ENCODE measurements at places on chromosomes 5 and 9.

- H3K4me1 ChIP-seq: peaks cover 2% of the 10 kb centered on the region
- peak overlapping the region; percentile 93 for H3K27ac ChIP-seq
- peak; percentile 53 for DNase-seq
- no peaks in the 10 kb centered on the region for H3K27me3 ChIP-seq
These were observed 568 bp downstream of the MACIR start for GRCh38 chr5:103258957-103259704.

DNA sequence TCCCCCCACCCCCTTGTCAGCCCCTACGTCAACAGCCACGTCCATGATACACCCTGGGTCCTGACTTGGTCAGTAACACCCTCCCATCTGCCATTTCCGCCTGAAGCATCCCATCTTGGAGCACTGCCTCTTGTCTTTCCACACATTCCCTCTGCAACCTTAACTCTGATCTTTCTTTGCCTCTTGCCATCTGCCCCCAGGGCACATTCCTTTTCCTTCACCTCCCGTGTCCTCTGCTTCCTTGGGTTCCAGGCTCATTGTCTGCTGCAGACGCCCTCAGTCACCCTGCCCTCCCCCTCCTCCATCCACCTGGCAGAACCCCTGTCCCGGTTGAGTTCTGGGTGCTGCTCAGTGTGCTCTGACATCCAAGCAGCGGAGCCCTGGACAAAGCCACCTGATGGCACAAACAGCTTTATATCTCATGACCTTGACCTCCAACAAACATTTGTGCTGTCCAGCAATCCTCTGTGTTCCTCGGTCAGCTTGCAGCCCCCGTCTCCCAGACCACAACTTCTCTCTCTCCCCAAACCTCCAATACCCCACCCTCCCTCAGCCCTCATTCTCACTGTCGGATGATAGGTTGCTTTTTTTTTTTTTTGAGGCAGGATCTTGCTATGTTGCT is 97.7 kb upstream of the IER5L start:
- no peaks in the 10 kb centered on the region for H3K36me3 ChIP-seq
- H3K4me1 ChIP-seq: peaks cover 29% of the 10 kb centered on the region
- no peak overlapping the region for H3K4me3 ChIP-seq
- H3K27ac ChIP-seq: no peak overlapping the region
- H3K27me3 ChIP-seq: no peaks in the 10 kb centered on the region
- no peak for DNase-seq

GRCh38 chr5:155886311-155887031 is 440.5 kb upstream of the SGCD start:
- no peak overlapping the region for H3K4me3 ChIP-seq
- no peaks in the 10 kb centered on the region for H3K27me3 ChIP-seq
- no peaks in the 10 kb centered on the region for H3K4me1 ChIP-seq
- no peak for DNase-seq
- H3K27ac ChIP-seq: no peak overlapping the region

DNA sequence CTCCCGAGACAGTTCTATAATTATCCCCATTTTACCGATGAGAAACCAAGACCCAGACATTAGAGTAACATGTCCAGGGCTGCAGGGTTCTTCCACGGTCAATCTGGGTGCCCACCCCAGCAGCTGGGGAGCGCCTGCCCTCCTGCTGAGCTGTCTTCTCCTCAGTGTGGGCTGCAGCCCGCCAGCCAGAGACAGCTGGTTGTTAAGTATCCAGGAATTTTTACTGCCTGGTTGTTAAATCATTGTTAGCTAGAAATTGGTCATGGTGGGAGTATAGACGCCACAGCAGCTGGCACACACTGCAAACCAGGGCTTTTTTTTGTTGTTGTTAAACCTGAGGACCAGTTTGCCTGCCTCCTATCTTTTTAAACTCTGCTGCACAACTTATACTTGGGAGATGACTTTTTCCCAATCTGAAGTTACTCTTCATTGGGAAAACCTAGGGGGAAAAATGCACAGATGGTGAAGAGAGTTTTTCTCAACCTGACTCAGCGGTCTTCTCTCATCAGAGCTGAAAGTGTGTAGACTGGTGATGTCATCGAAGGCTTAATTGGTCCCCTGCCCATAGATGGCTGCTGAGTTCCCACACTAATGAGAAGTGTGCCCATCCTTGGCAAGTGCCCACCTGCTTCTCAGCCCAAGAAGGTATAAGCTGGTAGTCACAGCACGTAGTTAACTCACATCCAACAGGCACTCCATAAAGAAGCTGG is 208.6 kb downstream of the DRD1 start:
- no peaks in the 10 kb centered on the region for H3K4me1 ChIP-seq
- H3K27me3 ChIP-seq: no peaks in the 10 kb centered on the region
- no peaks in the 10 kb centered on the region for H3K36me3 ChIP-seq
- DNase-seq: no peak

GRCh38 chr9:93818827-93819472 is 136.2 kb downstream of the BARX1 start:
- H3K27ac ChIP-seq: no peak overlapping the region
- H3K27me3 ChIP-seq: no peaks in the 10 kb centered on the region
- H3K4me1 ChIP-seq: peaks cover 8% of the 10 kb centered on the region
- DNase-seq: no peak
- no peak overlapping the region for H3K4me3 ChIP-seq

GRCh38 chr9:131818089-131818488 is 78.2 kb upstream of the RAPGEF1 start:
- no peaks in the 10 kb centered on the region for H3K36me3 ChIP-seq
- peaks cover 53% of the 10 kb centered on the region for H3K27me3 ChIP-seq
- no peak overlapping the region for H3K4me3 ChIP-seq
- no peak for DNase-seq

- H3K4me1 ChIP-seq: peaks cover 3% of the 10 kb centered on the region
- H3K36me3 ChIP-seq: no peaks in the 10 kb centered on the region
- no peaks in the 10 kb centered on the region for H3K27me3 ChIP-seq
- no peak overlapping the region for H3K27ac ChIP-seq
- no peak for DNase-seq
- H3K4me3 ChIP-seq: no peak overlapping the region
These were observed 165.0 kb upstream of the MAP3K1 start for GRCh38 chr5:56650386-56650785.

DNA sequence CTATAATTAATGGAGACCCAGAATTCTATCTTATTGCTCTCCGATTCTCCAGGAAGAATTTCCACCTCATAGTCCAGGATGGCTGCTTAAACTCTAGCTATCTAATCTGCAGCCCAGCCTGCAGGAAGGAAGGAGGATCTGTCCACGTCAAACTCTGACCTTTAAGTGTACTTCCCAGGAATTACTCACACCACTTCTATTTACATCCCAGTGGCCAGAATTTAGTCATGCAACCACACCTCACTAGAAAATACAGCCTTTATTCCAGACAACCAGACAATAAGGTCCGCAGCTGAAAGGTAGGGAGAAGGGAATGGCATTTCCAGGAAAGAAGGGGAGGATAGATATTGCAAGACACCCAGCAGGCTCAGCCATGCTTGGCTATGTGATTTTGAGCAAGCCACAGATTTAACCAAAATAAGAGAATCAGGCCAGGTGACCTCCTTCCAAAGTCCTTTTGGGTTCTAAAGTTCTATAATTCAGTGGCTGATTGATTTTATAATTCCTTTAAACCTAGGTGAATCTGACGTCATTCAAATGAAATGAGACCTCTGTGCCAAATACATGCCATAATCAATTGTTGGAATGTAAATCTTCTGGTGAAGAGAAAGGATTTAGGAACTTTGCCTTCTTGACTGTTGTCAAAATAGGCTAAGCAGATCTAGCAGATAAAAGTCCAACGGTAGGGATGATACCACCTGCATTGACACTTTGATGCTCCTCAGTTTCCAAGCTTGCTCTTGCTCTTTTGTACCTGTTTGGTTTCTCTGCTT is 3.7 kb upstream of the DENND1A start:
- no peaks in the 10 kb centered on the region for H3K36me3 ChIP-seq
- H3K27me3 ChIP-seq: peaks cover 43% of the 10 kb centered on the region
- peaks cover 7% of the 10 kb centered on the region for H3K4me1 ChIP-seq
- H3K27ac ChIP-seq: no peak overlapping the region
- DNase-seq: no peak

GRCh38 chr9:124355941-124356744 is 59.1 kb downstream of the PSMB7 start:
- no peak for DNase-seq
- no peaks in the 10 kb centered on the region for H3K27me3 ChIP-seq
- no peak overlapping the region for H3K27ac ChIP-seq
- peaks cover 85% of the 10 kb centered on the region for H3K36me3 ChIP-seq
- no peaks in the 10 kb centered on the region for H3K4me1 ChIP-seq
